ENCODE measurements at places on chromosomes 5 and 9.

DNA sequence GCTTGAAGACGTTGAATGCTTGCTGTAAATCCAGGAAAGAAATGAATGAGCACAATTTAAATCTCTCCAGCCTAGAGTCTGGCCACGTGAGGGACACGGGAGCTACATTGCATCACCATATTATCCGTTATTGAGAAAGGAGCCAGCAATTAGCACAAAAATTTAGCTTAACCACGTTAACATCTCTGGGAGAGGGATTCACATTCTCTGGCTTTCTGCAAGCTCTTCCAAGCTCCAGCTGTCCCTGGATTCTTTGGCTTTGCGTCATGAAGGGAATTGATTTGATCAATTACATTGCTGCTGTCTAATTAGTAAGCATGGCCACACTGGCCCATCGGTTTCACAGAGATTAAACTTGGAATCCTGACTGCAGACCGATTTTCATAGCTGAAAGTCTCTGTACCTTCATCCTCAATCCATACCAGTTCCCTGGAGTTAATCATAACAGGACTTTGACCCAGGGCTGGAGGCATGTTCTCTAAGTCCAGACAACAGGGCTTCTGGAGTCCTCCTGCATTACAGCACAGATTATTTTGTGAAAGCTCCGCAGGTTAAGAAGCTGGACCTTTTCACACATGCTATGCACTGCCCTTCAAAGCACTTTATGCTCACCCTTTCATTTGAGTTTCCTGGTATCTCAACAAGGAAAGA, 31.6 kb downstream of the ADRA1B start:
- peak; percentile 87 for DNase-seq

DNA sequence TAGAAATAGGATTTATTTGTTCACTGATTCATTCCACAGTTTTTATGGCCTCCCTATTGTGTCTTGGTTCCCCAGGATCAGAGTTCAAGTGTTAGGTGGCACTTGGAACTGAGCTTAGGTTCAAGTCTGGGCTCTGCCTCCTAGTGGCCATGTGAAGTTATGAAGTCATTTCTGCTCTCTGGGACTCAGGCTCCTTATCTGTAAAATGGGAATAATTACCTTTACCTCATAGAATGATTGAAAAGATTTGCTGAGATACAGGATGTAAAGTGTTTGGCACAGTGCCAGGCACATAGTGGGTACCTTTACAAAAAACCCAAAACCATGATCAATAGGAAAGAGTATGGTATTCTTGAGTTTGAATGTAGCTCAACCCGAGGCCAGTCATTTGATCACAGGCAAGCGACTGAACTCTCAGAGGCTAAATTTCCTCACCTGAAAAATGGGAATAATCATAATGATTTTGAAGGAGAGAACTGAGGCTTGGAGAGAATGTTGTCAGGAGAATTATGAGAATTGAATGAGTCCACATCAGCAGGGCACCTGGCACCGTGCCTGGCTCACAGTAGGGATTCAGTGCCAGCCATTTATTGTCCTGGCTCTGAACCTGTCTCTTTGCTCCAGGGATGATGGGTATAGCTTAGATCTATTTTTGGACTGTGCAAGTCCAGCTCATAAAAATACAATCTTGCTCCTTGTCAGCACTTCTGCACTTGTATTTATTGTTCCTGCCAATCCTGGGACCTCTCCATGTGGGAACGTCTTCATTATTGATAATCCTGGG, 10.8 kb downstream of the NSG2 start:
- no peak for DNase-seq

- DNase-seq = no peak
Observed at GRCh38 chr9:129380961-129381401, 202.9 kb upstream of the IER5L start.

DNA sequence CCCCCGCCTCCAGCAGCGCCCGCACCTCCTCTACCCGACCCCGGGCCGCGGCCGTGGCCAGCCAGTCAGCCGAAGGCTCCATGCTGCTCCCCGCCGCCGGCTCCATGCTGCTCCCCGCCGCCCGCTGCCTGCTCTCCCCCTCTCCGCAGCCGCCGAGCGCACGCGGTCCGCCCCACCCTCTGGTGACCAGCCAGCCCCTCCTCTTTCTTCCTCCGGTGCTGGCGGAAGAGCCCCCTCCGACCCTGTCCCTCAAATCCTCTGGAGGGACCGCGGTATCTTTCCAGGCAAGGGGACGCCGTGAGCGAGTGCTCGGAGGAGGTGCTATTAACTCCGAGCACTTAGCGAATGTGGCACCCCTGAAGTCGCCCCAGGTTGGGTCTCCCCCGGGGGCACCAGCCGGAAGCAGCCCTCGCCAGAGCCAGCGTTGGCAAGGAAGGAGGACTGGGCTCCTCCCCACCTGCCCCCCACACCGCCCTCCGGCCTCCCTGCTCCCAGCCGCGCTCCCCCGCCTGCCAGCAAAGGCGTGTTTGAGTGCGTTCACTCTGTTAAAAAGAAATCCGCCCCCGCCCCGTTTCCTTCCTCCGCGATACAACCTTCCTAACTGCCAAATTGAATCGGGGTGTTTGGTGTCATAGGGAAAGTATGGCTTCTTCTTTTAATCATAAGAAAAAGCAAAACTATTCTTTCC, 19.3 kb downstream of the CDKN2A start:
- DNase-seq = no peak

- peak; percentile 45 for DNase-seq
Observed at GRCh38 chr9:111731928-111732327, 62.8 kb downstream of the SHOC1 start.

- no peak for DNase-seq
Observed at GRCh38 chr9:97136421-97136820, 97.5 kb upstream of the CTSV start.

DNA sequence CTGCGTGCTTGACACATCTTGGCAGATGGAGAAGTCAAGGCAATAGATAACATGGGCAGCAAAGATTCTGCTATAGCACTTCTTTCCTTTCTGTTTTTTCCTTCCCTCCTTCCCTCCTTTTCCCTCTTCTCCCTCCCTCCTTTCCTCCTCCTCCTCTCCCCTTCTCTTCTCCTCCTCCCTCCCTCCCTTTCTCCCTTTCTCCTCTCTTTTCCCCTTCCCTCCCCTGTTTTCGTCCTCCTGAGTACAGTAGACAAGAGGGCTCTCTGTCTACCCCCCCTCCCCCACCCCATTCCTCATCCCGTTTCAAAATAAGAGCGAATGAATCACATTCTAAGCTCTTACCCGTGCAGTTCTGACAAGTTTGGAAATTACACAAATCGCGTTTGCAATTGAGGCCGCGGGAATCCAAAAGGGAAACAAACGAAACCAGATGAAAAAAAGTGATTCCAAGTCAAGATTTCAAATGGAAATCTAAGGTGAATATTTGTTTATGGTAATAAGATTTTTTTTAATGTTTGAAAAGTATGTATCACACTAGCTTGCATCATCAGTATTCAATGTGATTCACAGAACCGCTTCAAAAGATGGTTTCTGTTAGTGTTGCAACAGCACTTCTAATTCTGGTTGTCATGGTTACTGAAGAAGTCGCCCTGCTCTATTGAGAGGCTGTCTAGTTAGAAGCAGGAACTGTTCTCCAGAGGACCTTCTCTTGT, 1.3 kb downstream of the NIM1K start:
- peak; percentile 97 for DNase-seq

DNA sequence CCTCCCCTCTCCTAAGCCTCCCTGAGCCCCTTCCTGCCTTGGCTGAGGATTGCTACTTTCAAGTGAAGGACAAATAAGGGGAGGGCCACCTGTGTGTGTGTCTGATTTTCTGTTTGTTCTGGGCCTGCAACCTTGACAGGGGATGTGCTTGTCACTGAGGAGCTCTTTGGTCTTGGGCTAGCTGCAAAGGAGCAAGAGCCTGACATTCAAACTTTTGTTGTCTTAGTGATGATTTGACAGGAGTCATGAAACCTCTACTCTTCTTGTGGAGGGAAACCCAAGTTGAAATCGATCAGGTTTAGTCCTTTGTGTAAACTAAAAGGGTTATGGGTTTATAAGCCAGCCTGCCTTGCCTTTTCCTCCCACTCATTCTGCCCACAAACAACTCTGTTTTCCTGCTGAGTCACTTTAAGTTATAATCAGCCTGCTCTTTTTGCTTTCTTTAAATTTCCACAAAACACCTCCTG, 16.9 kb downstream of the CLTA start:
- DNase-seq = no peak

- DNase-seq = peak; percentile 48
Observed at GRCh38 chr5:122120957-122121356, 8.4 kb upstream of the ZNF474 start.

- no peak for DNase-seq
Observed at GRCh38 chr9:126407114-126407870, 80.7 kb downstream of the MVB12B start.

GRCh38 chr5:107263387-107264018, 407.2 kb downstream of the EFNA5 start:
- peak; percentile 48 for DNase-seq

GRCh38 chr5:72485430-72485974, 21.7 kb downstream of the ZNF366 start:
- DNase-seq = no peak

All from fibroblast of lung (primary cell).